Hematopoietic multipotent progenitor cell (in vitro differentiated cells): ENCODE measurements at places on chromosomes 7 and 10.

DNA sequence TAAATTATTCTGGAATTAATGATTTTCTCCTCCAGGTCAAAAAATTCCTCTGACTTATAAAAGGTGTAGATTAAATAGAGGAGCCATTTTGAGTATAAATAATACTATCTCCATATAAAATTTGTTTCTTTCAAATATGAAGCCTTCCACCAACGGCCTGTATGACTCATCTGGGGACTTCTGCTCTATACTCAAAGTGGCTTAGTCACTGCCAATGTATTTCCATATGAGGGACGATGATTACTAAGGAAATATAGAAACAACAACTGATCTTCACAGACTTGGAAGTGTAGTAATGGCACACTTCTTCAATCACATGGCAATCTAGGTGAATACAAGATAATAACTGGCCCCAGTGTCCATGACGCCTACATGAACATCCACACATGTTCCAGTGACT, 335.6 kb upstream of the HGF start:
- no peak for DNase-seq

DNA sequence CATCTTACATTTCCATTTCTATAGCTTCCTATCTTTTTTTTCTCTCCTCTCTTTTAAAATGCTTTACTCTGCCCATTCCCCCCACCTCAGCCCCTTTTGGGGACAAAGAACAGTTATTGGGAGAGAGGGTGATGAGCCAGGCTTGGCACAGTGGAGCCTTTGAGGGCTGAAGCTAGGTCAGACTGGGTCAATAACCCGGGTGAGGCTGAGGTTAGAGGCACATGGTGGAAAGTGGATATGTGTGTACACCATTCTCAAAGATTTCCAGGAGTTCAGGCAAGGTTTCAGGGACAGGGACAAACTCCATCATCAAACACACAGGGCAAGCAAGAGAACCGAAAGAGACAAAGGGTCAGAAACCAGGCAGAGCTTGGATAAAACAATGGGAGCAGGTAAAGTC, 11.5 kb downstream of the ABCB4 start:
- DNase-seq: no peak

DNA sequence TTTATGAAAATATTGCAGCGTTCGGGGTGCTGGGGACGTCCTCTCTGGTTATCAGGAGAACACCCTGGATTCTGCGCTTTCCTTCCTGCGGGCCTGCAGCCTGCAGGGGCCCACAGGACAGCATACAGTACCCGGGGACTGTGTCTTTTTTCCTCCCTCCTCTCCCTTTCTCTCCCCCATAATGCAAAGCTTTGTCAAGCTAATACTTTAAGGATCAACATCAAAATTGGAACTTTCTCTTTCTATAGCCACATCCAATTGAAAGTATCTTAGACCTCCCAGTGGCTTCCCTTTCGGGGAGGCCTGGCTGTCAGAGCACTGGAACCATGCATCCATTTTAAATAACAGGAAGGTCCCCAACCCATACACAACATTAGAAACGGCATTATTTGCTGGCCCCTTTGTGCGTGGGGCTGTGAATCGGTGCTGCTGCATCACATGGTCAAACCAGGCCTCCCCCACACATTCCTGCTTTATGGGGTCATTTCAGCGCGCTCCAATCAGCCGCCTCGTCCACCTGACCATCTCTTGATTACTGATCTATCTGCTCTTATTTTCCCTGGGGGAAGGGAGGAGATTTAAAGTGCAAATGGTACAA, 505.1 kb downstream of the DNAJB6 start:
- no peak for DNase-seq

DNA sequence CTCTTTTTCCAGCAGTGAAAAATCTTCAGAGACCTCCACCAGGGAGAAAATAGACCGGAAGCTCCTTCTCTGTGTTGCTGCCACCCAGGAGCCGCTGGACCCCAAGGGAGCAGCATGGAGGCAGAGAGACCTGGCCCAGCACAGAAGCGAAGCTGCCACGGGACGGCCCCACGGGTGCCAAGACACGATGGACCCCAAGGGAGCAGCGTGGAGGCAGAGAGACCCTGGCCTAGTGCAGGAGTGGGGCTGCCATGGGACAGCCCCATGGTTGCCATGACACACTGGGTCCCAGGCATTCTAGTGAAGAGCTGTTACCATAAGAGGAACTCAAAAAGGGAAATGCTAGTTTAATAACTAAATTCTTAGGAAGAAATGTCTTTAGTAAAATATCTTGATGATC, 186.3 kb downstream of the PTPRN2 start:
- no peak for DNase-seq

GRCh38 chr7:37918526-37918925, 1.9 kb upstream of the SFRP4 start:
- no peak for DNase-seq

DNA sequence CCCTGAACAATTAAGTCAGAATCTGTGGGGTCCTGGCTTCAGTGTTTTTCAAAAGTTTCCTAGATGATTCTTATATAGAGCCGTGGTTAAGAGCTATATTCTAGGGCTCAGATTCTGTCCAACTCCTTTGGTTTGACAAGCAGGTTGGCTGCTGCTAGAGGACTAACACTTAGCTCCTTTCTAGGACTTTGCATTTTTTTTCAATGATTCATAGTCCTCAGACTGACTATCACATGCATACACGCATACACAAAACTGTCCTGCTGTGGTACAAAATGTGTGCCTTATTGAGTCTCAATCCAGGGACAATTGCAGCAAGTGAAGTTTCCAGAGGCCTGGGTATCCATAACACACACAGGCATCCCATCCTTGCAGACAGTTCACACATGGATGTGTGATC, 392.0 kb downstream of the NRG3 start:
- DNase-seq: no peak
